ENCODE measurements at places on chromosomes 6 and 20. TPM values are rescaled to one million over a fixed set of nuclear protein-coding genes. Genes with fewer than 3 reads are reported as not detected.

Gene PKHD1
- total RNA-seq, result under 0.01 TPM

Gene PYGB
- 100 TPM for total RNA-seq

Gene BHLHE23
- total RNA-seq, result not detected

Gene MAP3K4
- 50.5 TPM for total RNA-seq

Gene PGC
- not detected for total RNA-seq

Gene GPR6
- 12.2 TPM for total RNA-seq

Gene NOX3
- not detected for total RNA-seq

Gene F13A1
- total RNA-seq, result 10.4 TPM

Gene THEMIS
- total RNA-seq, result not detected

Gene PDYN
- 35.5 TPM for total RNA-seq

Gene PTCRA
- total RNA-seq, result not detected

Gene MICB
- 0.69 TPM for total RNA-seq

Gene PHACTR3
- total RNA-seq, result 43.8 TPM

Gene GLP1R
- total RNA-seq, result 1.6 TPM

Gene POLH
- 10.6 TPM for total RNA-seq

Gene SH3BGRL2
- 44.3 TPM for total RNA-seq

Gene TFAP2A
- total RNA-seq, result 0.46 TPM

Gene VSTM2L
- 55.1 TPM for total RNA-seq

Gene WFDC10B
- total RNA-seq, result not detected

Gene FAM209B
- total RNA-seq, result not detected

Gene LAMA2
- total RNA-seq, result 13.1 TPM

Gene DPPA5
- not detected for total RNA-seq

Gene SLC22A1
- total RNA-seq, result 0.46 TPM

Gene CTAGE9
- not detected for total RNA-seq

Gene TRAPPC3L
- total RNA-seq, result 0.69 TPM

Measured in diencephalon (tissue), 1 donor.